ENCODE measurements at places on chromosomes 12 and 14.

DNA sequence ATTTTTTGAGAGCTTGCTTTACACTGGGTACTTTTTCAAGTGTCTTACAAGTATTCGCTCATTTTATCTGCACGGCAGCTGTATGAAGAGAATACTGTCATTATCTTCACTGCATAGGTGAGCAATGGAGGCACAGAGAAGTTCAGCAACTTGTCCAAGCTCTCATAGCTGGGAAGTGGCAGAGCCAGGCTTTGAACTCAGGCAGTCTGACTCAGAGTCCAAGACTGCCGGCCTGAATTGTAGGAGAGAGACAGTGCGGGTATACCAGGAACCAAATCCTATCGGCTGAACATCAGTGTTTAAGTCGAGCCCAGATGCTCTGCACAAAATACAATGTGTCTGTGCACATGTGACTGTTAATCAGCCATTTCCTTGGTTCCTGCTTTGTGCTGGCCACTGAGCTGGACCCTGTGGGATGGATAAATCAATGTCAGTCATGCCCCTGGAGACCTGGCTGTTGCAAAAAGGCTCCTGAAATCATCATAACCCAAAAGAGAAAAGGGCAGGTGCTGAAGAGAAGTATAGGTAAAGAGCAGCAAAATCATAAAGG, 474.6 kb downstream of the DPF3 start:
- DNase-seq: no peak

- DNase-seq: no peak
Measured at GRCh38 chr12:110039085-110039807, 9.1 kb downstream of the C12orf76 start.

GRCh38 chr12:113314121-113314529, 20.8 kb downstream of the SLC8B1 start:
- no peak for DNase-seq

- DNase-seq: no peak
Measured at GRCh38 chr14:64410084-64410774, 22.1 kb downstream of the MTHFD1 start.

DNA sequence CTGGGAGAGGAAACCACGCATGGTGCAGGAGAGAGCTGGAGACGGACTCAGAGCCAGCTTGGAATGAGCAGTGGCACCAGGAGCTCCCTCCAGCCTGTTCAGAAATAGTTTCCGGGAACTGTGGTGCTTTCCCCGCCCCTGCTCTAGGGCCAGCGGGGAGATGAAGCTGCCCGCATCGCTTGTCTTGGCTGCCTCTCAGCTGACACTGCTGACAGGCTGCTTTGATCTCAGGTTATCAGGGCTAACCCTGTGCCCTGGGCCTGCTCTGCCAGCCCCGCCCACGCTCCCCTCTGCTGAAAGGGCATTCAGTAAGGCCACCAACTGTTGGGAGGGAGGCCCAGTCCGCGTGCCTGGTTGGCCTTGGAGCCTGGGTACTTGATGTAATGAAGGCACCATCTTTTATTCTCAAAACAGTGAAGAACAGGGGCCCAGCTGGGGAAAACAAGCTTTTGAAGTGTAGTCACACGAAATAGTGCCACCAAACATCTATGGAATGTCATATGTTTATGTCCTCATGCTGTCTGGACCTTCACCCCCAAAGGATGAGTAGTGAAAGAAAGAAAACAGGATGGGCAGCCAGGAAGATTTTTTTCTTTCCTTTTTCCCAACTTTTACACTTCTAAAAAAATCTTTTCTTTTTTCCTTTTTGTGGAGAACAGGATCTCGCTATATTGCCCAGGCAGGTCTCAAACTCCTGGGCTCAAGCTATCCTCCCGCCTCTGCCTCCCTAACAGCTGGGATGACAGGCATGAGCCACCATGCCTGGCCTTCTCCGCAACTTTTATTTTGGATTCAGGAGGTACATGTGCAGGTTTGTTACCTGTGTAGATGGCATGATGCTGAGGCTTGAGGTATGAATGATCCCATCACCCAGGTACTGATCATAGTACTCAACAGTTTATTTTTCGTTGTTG, 115.9 kb upstream of the TBX3 start:
- DNase-seq: no peak

GRCh38 chr12:4994622-4995021, 49.1 kb upstream of the KCNA5 start:
- DNase-seq: no peak

GRCh38 chr12:118145113-118145797, 9.3 kb downstream of the PEBP1 start:
- no peak for DNase-seq

DNA sequence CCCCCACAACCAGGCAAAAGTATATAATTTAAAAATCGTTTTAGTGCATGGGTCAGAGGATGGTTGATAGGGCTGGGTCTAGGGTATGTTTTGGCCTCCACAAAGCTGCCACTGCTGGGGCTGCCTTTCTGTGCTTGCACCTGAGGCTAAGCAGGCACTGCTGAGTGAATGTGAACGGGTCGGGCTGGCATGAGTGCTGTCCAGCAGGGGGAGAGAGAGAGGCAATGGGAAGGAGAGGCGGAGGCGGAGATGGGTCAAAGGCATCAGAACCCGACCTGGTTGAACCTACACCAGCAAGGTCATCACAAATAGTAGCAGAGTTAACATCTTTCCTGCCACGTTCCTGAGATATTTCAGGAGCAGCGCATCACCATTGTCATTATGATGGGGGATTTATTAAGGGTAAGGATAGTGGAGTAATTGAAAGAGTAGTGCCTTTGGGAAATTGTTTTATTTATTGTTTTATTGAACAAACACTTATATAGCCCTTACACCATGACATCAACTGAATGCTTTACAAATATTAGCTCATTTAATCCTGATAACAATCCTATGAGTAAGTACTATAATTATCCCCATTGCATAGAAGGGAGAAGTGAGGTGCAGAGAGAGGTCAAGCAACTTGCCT, 5.8 kb upstream of the NRXN3 start:
- no peak for DNase-seq

DNA sequence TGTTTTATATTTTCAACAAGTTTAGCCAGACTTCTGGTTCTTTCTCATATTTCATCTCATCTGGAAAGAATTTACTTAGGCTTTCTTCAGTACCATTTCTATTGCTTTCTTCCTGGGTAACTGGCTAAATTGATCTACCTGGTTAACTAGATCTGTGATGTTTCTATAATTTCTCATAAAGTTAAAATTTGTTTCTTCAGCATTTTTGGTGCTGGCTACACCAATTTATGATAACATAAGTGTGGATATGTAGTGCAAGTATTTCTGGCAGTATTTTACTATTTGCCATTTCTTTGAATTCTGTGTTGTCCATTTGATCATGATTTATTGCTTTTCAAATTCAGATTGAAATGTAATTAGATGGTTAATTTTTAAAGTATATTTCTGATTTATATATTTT, 25.9 kb downstream of the ARHGAP5 start:
- no peak for DNase-seq

DNA sequence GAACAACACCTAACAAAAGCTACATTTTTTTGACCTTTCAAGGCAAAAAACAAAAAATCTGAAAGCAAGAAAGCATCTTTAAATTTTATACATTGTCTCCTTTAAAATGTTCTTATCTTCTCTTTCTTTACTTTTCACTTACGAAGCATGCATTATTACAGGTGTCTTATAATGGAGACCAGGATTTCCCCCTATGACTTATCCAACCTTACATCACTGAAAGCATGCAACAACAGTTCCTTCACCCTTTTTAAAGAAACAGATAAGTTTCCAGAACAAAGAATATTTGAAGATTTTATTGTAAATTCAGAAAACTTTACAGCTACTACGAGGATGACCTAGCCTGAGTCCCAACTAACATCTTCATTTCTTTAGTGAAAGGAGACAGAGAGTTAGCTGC, 277.2 kb downstream of the AKAP6 start:
- DNase-seq: no peak

DNA sequence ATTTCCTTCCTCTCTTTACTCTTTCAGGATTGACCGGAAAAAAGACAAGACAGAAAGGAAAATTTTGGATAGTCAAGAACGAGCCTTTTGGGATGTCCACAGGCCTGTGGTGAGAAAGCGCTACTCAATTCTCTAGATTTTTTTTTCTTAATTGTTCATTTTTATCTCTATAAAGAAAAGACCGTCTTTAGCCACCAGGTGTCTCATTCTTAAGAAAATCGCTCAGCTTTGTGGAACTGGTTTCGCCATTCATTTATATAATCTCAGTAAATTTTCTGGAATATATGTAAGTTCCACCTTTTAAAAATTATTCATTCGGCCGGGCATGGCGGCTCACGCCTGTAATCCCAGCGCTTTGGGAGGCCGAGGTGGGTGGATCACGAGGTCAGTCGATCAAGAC, 421.1 kb downstream of the DPF3 start:
- DNase-seq: no peak

DNA sequence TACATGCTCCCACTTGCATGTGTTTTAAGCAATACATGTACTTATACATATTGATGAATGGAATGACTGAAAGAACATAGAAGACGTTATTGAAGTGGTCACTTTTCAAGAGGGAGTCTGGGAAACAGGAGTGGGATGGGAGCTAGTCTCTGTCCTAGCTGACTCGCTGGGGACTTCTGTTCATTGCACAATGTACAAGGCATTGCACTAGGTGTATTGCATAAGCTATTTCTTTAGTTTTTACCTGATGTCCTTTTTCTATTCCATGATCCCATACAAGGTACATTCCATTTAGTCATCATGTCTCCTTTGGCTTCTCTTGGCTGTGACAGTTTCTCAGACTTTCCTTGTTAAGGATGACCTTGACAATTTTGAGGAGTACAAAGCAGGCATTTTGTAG, 4.0 kb upstream of the MYO1H start:
- DNase-seq: no peak

DNA sequence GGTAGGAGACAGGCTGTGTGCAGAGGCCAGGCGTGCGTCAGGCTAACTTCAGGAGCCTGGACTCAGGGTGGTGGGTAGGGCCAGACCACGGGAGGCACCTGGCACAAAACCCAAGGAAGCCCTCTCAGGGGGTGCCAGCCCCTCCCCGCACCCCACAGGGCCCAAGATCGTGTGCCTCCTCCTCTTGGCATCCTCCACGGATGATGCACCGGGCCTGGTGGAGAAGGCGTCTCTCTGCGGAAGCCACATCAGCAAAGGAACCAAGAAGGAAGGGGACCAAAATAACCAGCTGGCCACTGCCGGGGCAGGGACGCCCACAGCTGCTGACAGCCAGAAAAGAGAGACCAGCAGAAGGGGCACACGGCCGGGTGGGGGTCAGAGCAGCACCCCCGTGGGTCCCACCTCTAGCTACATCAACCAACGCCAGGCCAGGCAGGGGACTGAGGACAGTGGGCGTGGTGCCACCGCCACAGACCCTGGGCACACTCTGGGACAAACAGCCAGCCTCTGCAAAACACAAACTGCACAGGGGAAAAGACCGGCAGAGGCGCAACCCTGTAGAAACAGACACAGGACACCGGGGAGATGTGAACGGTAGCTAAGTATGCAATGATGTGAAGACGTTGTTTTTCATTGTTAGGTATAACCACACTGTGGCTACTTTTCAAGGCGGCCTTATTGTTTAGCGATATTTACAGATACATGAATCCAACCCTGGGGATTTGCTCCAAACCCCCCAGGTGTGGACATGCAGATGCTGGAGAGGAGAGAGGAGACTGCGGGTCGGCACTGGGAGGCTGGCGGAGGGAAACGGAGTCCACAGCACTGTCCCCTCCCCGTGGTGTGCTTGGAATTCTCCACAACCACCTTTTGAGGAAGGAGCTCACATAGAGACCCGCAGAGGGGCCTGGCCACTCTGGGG, 26.1 kb upstream of the C14orf180 start:
- no peak for DNase-seq

GRCh38 chr14:70006699-70007098, 127.5 kb downstream of the SMOC1 start:
- DNase-seq: no peak

- no peak for DNase-seq
Measured at GRCh38 chr12:11732023-11732422, 82.5 kb downstream of the ETV6 start.

- no peak for DNase-seq
Measured at GRCh38 chr12:96466939-96467751, 22.2 kb upstream of the CFAP54 start.

All from activated T-helper 9 cell treated with anti-CD3 and anti-CD28 coated beads, Interleukin-2, amount 50 U/mL, for 16 hours (primary cell).